Stimulated activated CD4-positive, alpha-beta T cell treated with anti-CD3 and anti-CD28 coated beads, Interleukin-4, amount 100 ng/mL, for 1 hour (primary cell): ENCODE measurements at places on chromosomes 5 and 9.

DNA sequence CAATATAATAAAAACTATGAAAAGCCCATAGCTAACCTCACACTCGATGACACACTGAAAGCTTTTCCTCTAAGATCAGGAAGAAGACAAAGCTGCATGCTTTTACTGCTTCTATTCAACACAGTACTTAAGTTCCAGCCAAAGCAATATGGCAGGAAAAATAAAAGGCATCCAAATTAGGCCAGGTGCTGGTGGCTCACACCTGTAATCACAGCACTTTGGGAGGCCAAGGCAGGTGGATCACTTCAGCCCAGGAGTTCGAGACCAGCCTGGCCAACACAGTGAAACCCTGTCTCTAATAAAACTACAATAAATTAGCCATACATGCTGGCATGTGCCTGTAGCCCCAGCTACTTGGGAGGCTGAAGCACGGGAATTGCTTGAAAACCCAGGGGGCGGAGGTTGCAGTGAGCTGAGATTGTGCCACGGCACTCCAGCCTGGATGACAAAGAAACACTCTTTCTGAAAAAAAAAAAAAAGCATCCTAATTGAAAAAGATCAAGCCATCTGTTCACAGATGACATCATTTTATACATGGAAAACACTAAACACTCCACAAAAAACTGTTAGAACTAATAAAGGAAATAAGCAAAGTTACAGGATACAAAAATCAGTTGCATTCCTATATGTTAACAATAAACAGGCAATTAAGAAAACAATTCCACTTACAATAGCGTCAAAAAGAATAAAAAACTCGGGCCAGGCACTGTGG lies 17.9 kb downstream of the ZFR start:
- no peak for DNase-seq

DNA sequence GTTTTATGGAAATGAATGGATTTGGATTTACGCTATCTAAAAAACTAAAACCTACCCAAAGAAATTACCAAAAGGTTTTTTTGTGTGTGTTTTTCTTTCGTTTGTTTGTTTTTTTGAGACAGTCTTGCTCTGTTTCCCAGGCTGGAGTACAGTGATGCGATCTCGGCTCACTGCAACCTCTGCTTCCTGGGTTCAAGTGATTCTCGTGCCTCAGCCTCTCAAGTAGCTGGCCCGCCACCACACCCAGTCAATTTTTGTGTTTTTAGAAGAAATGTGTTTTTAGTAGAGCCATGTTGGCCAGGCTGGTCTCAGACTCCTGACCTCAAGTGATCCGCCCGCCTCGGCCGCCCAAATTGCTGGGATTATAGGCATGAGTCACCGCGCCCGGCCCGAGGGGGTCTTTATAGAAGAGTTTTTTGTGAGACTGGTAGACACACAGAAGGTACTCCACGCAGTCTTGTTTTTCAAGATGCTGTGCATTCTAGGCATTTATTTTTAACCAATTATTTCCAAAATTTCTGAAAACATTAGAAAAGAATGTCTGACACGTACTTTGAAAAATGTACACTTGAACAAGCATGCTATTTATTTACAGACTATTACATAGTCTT lies 75.7 kb downstream of the NR6A1 start:
- DNase-seq: no peak

GRCh38 chr5:168920019-168920810 lies 341.0 kb upstream of the PANK3 start:
- DNase-seq: no peak

GRCh38 chr9:116212986-116213692 lies 59.5 kb downstream of the PAPPA start:
- no peak for DNase-seq

- no peak for DNase-seq
These were observed 3.8 kb upstream of the FBXW11 start for GRCh38 chr5:172010278-172010677.

GRCh38 chr5:117463881-117464570 lies 889.4 kb upstream of the SEMA6A start:
- no peak for DNase-seq

GRCh38 chr5:66701244-66701643 lies 105.1 kb downstream of the MAST4 start:
- no peak for DNase-seq

- no peak for DNase-seq
These were observed 10.1 kb downstream of the NPR2 start for GRCh38 chr9:35801328-35802128.

GRCh38 chr5:69312459-69313160 lies 20.0 kb downstream of the CCDC125 start:
- DNase-seq: no peak

- no peak for DNase-seq
These were observed 123.0 kb downstream of the GALNT10 start for GRCh38 chr5:154313360-154314017.

- no peak for DNase-seq
These were observed 94.8 kb upstream of the SEMA6A start for GRCh38 chr5:116669261-116670031.
